ENCODE measurements at places on chromosomes 12 and 14.

DNA sequence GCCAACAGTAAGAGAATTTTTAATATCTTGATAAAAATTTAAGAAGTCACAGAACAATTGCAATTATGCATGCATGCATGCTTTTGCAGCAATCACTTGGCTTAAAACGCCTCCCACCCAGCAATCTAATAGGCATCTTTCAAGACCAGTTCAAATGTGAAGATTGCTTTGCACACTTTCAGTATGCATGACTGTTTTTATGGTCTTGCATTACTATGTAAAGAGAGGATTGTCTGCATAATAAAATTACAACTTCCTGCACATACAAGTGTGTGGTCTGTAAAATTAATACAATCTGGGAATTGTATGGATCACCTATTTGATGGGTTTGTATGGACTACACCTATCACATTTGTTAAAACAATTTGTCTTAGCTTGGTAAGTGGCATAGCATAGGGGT is 48.8 kb downstream of the E2F7 start:
- no peak for DNase-seq

GRCh38 chr14:99177886-99178835 is 93.8 kb downstream of the BCL11B start:
- DNase-seq, result no peak

DNA sequence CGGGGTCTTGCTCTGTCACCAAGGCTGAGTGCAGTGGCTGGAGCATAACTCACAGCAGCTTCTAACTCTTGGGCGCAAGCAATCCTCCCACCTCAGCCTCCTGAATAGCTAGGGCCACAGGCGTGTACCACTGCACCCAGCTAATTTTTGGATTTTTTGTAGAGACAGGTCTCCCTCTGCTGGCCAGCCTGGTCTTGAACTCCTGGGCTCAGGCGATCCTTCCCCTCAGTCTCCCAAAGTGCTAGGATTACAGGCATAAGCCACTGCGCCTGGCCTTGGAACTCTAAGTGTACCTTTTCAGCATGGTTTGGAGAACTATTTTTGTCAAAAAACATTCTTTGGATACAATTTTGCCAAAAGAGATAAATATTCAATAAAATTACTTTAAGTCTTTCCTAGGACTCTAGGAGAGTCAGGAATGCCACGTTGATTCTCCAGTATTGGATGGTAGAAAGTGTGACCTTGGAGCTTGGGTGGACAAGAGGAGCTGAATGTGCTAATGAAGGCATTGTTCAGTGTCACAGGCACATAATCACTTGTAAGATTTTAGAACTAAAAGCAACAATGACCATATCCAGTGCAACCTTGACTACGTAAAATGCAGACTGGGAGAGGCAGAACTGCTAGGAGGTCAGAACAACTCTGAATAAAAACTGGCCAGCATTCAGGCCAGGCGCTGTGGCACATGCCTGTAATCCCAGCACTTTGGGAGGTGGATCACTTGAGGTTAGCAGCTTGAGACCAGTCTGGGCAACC is 2.8 kb downstream of the SRSF9 start:
- DNase-seq, result peak; percentile 85

DNA sequence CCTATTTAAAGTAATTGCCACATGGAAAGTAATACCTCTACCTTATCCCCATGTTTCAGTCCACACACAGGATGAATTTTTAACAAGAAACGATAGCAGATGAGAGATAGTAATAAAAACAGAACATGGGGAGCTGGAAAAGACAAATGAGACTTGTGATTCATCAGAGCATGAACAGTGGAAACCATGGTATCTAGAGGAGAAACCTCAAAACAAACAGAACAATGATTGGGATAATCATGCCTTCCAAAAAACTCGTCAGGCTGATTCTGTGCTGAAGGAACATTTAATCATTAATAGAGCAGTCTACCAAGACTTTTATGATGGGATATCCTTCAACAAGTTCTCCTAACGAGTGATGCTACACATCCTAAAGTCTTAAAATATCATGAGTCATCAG is 1390.7 kb downstream of the FSCB start:
- DNase-seq, result no peak

DNA sequence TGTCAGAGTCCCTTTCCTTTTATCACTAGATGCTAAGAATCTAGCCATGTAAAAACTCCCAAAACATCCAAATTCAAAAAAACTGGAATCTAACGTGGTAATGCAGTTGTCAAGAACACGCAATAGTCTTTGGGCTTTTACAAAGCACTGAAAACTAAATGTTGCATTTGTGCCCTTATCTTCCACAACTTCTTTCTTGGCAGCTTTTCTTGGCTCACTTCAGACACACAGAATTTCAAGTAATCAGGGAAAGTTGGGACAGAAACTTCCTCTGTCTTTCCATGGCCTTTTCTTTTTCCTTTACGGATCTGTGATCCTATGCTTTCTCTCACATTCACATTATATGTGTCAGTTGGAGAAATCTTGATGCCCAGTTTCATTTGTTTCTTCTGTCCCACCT is 136.0 kb downstream of the CRADD start:
- no peak for DNase-seq

DNA sequence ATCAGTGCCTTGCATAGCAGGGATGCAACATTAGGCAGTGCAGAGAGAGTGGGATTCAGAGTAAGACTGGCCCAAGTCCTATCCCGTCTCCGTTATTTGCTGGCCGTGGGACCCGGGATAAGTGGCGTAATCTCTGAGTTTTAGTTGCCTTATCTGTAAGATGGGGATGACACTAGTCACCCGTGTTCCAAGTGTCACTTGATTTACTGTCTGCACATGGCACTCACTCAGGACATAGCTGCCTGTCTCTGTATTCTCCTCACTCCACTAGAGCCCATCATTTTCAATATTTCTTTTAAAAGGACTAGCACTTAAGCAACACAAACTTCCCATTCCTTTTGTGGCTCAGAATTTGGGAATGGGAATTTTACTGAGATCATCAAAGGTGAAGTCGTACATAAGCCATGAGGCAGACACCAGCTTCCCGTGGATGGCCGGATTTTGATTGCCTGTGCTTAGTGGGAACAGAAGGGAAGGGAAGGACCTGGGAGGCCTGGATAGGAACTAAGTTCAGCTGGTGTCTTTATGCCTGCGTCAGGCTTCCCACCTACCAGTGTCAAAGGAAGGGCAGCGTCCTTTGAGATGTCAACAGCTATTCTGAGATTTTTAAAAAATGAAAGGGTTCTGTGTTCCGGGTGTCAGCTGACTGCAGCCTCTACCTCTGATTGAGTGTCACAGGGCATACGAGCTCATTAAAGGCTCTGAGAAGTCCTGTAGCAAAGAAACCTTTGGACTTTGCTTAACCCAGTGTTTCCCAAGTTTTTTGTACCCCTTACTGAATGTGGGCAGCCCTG is 361.4 kb downstream of the CACNA1C start:
- no peak for DNase-seq

- no peak for DNase-seq
Measured at GRCh38 chr14:72907886-72908285, 14.0 kb upstream of the DPF3 start.

DNA sequence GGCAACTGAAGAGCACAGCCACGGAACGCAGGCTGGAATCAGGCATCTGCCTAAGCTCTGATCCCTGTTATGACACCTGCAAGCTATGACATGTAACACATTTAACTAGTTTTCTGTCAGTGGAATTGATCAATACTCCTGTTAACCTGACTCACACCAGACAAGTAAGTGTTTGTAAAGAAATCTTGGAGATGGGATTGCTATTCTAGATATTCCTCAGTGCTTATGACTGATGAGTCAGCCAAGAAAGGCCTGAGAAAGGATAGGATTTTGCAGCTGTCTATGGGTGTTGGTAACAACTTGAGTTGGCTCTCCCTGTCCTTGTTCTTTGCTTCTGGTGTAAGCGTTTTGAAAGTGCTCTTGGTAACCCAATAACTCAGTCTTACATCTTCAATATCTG is 110.5 kb downstream of the GPR135 start:
- DNase-seq, result no peak

DNA sequence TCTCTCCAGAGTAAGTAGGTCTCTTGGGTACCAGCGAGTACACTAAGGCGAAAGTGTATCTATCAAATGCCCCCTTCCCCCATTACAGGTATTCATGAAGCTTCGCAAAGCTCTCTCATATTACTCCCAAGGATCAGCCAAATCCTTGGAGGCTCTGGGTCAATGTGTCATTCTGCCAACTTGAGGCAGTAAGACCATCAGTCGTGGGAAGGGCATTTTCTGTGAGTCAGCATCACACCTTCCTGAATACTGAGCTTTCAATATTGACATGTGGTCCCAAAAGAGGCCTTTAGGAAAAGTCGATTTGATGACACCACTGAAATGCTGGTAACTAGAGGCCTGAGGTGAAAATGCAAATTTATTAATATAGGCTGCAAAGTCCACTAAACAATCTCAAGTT is 323.9 kb downstream of the LRIG3 start:
- DNase-seq, result no peak

GRCh38 chr12:133264173-133264572 is 28.5 kb upstream of the ANHX start:
- no peak for DNase-seq

DNA sequence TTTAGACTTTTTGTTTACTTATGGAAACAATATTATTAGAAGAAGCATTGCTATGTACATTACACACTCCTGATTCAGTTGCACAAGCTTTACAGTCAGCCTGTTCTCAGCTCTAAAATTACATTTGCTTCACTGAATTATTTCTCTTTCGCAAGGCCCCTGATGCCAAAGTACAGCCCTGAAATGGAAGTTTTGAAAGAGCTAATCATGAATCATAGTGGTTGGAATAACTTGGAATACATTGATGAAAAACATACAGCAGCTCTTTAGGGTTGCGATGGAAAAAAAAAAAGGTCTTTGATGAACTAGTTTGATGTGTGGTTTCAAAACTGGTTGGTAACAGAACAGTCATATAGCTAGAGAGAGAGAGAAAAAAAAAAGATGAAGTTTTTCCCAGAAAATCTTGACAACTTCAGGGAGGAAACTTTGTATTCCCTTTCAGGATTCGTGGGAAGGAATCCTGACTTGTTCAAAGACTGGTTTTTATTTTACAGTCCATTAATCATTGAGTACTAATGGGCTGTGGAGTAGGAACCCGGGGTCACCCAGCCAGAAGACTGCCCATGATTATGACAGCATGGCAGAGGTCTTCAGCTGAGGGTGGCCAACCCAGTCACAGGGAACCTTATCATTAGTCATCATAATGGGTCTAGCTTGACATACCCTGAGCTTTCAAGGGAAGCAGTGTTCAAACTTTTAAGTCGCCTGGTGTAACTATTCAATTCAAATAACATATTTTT is 460.1 kb downstream of the NAV3 start:
- no peak for DNase-seq

- DNase-seq, result no peak
Measured at GRCh38 chr14:94378527-94379290, 9.7 kb downstream of the SERPINA1 start.

GRCh38 chr14:49898485-49898884 is 5.6 kb downstream of the ARF6 start:
- DNase-seq, result no peak

GRCh38 chr12:9509464-9510161 is 98.1 kb downstream of the KLRB1 start:
- DNase-seq, result no peak

- DNase-seq, result no peak
Measured at GRCh38 chr12:76026643-76027063, 4.9 kb downstream of the PHLDA1 start.

GRCh38 chr14:64510825-64511671 is 6.5 kb downstream of the ZBTB1 start:
- DNase-seq, result peak; percentile 85

- DNase-seq, result no peak
Measured at GRCh38 chr12:107853479-107853878, 79.0 kb downstream of the ASCL4 start.

- DNase-seq, result no peak
Measured at GRCh38 chr12:120130011-120130410, 13.5 kb upstream of the RAB35 start.

GRCh38 chr14:31939934-31940333 is 137.2 kb upstream of the ARHGAP5 start:
- DNase-seq, result no peak

DNA sequence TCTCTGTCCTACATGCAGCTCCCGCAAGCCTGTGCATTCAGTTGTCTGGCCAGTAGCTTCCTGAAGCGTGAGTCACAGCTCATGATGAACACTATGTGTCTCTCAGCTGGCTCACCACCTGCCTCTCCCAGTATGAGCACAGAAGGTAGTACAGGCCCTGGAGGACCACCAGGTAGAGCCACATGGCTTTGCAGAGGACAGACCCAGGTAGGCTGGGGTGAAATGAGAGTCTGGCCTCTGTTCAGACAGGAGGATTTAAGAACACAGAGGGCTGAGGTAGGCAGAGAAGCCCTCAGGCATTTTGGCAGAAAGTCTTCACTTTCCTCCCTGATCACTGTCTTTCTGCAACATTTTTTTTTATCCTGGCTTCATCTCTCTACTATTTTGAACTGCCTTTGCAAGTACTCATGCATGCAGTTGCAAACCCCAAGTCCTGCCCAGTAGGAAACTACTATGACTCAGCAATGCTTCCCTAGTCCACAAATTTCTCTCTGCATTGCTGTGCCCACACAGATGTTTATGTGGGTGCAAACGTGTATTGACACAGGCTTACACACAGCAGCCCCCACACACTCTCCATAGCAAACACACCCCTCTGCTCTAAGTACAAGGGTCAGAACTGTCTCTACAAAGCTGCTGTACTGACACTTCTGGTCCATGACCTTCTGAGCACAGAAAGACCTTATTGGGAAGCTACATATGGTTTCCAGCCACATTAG is 7.2 kb upstream of the SDR9C7 start:
- peak; percentile 62 for DNase-seq

GRCh38 chr12:133058203-133059113 is 21.1 kb downstream of the ZNF84 start:
- peak; percentile 30 for DNase-seq

DNA sequence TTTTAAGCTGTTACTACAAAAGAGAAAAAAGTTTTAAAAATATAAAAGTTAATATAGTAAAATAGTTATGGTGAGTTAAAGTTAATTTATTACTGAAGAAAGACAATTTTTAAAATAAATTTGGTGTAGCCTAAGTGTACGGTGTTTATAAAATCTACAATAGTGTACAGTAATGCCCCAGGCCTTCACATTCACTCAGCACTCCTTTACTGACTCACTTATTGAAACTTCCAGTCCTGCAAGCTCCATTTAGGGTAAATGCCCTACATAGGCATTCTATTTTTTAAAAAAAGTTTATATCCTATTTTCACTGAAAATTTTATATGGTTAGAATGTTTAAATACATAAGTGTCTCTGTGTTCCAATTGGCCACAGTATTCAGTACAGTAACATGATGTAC is 769.5 kb upstream of the NOVA1 start:
- DNase-seq, result no peak

DNA sequence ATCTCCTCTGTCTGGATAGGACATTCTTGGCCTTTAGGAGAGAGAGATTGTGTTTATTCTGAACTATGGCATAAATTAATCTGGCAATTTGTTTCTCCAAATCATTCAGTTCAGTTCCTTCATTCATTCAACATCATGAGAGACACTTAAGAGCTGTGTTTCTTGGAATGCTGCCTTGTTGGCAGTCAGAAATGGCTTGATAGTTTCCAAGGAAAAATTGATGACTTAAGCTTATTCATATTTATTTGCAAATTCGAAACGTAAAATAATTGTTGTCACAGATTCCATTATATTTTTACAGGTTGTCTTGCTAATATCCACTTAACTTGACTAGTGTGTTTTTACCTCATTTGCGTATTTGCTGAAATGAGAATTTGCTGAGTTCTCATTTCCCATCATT is 393.0 kb downstream of the C12orf75 start:
- DNase-seq, result no peak

- DNase-seq, result no peak
Measured at GRCh38 chr12:99444859-99445316, 202.7 kb upstream of the GARIN6 start.

All from KBM-7 (cell line).